PC-3 (cell line): ENCODE measurements at places on chromosomes 3 and 15. TPM values are rescaled to one million over a fixed set of nuclear protein-coding genes. Genes with fewer than 3 reads are reported as not detected.

DNA sequence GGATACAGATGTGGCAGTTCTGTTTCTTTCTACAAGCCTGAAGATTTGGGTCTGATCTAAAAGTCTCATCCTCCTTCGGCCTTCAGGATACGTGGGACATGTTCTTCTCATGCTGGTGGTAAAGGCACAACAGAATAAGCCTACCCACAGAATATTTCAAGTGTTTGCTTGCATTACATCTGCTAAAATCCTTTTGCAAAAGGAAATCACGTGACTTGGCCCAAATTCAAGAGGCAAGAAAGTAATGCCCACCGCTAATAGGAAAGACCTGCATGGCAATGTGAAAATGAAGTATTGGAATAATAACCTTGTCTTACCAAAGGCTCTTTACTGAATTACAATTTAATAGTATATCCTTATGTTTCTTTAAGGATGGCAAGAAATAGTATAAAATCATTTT lies 439.9 kb upstream of the TGFBR2 start:
- DNase-seq, result no peak

DNA sequence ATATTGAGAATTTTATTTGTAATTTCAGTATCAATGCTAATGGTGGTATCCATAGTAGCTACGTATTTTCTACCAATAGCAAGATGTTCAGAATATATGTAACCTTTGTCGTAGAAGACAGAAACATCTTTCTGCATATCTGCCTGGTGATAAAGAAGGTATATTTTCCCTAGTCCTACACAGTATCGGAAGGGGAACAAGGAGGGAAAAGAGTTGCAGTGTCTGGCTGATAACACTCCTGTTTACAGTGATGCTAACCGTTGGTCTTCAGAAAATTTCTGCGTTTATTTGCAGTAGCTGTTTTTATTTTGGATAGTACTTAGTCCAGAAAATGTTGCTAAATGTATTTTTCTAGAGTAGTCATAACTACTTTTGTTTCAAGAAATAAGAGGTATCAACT lies 25.2 kb downstream of the TSC22D2 start:
- no peak for DNase-seq

GRCh38 chr3:194875581-194876402 lies 190.1 kb downstream of the FAM43A start:
- DNase-seq, result no peak

DNA sequence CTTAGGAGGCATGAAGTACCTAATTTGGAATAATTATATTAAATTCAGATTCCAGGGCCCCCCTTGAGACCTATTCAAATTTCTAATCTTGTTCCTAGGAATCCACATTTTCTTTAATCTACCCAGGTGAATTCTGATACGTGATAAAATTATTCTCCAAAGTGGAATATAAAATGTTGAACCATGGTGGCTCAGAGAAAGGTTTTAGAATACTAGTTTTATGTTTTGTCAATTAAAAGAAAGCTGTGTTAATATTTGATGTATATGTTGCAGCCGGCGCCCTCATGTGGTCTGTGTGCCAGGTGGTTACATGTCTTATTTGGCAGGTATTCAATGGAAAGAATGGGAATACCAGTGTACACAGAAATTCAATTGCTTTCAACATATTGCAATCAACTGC lies 321.8 kb downstream of the FEZF2 start:
- DNase-seq, result no peak

DNA sequence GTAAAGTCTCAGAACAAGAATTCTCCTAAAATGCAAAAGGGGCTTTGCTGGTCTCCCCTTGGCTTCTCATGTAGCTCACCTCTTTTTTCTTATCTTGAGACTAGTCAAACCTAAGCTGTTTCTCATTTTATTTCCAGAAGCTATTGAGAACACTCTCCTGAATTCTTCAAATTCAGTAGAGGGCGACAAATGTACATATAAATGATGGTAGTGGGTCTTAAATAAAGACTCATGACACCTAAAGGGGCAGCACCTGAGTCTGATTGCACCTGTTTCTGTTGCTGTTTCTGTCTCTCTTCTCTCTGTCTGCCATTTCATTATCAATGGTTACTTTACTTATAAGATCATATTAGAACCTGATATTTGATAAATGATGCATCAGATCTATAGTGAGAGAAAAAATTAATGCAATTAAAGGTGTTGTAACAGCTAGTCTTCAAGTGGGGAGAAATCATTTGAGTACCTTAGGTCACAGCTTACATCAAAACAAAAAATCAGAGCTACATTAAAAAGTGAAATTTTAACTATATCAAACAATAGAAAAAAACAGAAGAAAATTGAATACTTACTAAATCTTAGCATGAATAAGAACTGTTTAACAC lies 7.0 kb downstream of the ADIPOQ start:
- DNase-seq, result peak; percentile 71

DNA sequence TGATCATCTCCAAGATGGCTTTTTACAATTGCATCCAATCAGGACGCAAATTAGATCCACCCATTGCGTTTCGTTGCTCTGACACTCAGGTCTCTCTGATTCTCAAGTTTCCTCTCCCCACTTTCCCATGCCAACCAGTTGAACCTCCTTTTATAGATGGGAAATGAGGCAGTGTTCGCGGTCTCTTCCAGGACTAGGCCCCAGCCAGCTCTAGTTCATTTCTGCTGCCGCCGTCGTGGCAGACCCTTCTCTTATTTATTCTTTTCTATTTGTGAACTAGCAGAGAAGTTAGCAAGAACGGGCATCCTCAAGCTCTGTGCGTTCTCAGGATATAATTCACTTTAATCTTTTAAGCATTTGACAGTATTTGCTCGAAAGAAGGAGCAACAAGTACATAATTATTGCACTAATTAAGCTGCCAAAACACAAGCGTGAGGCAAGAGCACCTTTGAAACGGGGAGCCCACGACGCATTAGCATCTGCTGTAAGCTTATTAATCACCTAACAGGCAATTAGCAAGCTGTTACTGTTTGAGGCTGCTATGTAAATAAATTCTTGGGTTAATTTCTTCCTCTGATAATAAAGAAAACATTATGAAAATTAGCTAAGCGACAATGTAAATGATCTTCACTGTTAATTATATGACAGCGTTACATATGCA lies 246.4 kb upstream of the TLE3 start:
- no peak for DNase-seq

DNA sequence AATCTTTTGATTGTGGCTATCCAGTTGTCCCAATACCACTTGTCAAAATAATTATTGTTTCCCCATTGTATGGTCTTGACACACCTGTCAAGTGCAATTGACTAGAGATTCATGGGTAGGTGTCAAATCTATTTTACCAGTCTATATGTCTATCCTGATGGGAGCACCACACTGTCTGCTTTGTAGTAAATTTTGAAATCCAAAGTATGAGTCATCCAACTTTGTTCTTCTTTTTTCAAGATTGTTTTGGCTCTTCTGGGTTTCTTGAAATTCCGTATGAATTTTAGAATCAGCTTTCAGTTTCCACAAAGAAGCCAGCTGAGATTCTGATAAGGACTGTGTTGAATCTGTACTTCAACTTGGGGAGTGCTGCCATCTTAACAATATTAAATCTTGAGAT lies 71.9 kb downstream of the CSNK1G1 start:
- DNase-seq, result no peak

Gene MUSTN1
- 0.66 and 0.69 TPM in 2 replicates for total RNA-seq

- peak; percentile 64 for DNase-seq
These were observed 38.8 kb downstream of the CBLB start for GRCh38 chr3:105829871-105830622.

Gene ARID3B
- total RNA-seq, result 17.4 and 19.0 TPM in 2 replicates

Gene FAM174B
- 9.6 and 14.2 TPM in 2 replicates for total RNA-seq

Gene CP
- total RNA-seq, result 0.04 TPM in 1 of 2 replicates, not detected in the other

DNA sequence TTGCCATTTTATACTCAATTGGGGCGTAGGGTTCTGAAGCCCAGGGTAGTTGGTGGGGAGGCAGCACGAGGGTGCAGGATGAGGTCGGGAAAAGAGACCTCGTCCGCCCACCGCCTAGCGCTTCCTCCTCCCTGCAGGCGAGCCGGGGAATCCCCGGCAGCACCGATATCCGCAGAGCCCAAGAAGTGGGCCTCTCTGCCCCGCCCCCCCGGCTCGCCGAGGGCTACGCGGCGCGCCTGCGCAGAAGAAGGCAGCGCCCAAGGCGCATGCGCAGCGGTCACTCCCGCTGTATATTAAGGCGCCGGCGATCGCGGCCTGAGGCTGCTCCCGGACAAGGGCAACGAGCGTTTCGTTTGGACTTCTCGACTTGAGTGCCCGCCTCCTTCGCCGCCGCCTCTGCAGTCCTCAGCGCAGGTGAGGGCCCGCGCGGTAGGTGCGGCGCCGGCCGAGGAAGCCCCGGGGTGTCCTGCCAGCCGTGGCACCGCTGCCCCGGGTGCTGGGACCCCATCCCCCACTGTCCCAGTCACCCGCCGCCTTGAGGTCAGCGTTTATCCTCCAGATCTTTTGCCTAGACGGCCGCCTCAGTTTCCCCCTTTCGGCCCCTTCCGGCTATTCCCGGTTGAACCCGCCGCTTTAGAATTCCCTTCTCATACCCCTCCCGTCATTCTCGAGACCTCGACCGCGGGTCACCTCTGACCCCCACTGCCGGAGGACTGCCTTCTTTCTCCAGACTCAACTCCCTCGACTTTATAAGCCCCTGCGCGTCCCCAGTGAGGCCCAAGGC lies at the start of gene ALAS1:
ALAS1 (plus strand) TSS at position 319 of the 784 bp plus-strand sequence. CDS start 1,082 bp downstream, outside the sequence.
- DNase-seq, result peak; percentile 96

Gene TBL1XR1
- 77.6 and 109 TPM in 2 replicates for total RNA-seq

Gene IL17RE
- total RNA-seq, result 4.0 and 4.7 TPM in 2 replicates

- no peak for DNase-seq
These were observed 363 bp downstream of the EMC3 start for GRCh38 chr3:9986230-9986725.

Gene TRH
- total RNA-seq, result not detected in 2 replicates

DNA sequence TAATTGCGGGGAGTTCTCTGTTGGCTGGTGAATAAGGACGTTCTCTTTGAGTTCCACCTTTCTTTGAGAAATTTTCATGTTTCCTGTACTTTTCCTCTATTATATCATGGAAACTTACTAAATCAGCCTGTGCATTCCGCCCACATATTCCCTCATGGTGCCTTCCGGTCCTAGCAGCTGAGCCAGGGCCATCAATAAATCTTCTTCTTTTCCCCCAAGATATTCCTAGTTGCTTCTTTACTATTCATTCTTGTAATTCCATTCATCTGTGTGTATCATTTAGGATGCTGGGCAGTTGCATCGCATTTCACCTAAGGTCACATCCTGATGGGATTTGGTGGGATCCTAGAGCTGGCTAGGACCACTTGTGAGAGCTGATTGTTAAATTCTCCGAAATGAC lies 139.2 kb downstream of the RBMS3 start:
- DNase-seq, result no peak

GRCh38 chr15:65147902-65148301 lies 14.3 kb upstream of the PDCD7 start:
- DNase-seq, result no peak

DNA sequence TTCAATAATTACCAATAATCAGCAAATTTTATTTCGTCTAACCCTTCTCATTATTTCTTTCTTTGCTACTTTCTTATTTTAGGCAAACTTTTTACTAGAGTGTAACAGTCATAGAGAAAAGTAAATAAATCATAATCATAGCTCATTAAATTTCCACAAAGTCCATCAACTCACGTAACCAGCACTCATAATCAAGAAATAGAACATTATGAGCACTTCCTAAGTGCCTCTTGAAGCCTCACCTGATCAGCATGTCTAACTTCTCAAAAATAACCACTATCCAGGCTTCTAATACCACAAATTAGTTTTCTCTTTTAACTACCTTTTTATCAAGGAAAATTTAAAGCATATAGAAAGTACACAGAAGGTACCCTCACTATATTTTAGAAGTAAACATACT lies 38.4 kb upstream of the SLC12A8 start:
- no peak for DNase-seq

DNA sequence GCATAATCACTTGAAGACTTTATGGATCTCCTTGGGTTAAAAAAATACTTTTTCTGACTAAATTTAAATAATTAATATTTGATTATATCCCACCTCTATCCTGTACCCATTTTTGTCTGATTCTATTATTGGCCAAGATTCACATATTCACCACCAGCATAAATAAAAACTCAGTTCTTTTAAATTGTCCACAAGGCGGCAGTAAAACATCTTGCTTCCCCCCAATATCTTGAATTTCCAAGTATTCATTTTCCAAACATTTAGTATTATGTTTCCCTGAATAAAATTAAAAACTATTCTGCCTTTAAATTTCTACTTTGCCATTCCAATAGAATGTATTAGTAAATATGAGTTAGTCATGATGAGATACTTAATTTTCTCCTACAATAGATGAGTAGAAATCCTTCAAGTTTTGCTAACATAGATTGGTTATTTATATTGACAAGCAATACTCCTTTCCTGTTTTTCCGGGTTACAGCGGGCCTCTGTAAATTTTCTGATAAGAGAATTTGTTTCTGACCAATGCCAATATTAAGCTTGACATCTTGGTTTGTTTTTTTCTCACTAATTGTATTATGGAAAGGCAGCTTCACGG lies 218.7 kb upstream of the MDFIC2 start:
- peak; percentile 26 for DNase-seq

- no peak for DNase-seq
These were observed at the start of gene SV2B for GRCh38 chr15:91099995-91100813. Gene SV2B (plus strand): TSS chr15:91100257. CDS start chr15:91226264, 126,007 bp downstream.

- DNase-seq, result peak; percentile 90
These were observed 45.5 kb downstream of the FILIP1L start for GRCh38 chr3:100068826-100069225.

GRCh38 chr3:97187771-97188170 lies 373.4 kb downstream of the EPHA6 start:
- no peak for DNase-seq

GRCh38 chr3:6216135-6217026 lies 644.5 kb upstream of the GRM7 start:
- DNase-seq, result no peak

- DNase-seq, result peak; percentile 73
These were observed 134.1 kb upstream of the MNS1 start for GRCh38 chr15:56598991-56599390.

DNA sequence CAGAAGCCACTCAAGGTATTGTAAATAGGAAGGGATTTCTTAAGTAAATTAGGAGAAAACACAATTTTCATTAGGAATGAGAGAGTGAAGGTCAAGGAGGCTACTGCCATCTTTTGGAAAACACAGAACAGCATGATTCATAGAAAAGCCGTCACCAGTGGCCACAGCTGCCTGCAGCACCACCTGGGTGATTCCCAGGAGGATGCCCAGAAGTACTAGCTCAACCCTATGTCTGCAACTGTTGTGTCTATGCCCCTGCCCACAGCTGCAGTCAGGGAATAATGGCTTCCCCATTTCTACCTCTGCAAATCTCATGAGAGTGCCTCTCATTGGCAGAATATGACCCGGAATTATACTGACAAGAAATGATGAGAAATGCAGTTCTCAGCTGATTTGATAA lies 300.0 kb downstream of the IGSF11 start:
- no peak for DNase-seq

Gene CD86
- 0.07 TPM in 1 of 2 replicates, not detected in the other for total RNA-seq

Gene TNNC1
- 1.9 and 4.9 TPM in 2 replicates for total RNA-seq

GRCh38 chr15:27361438-27361837 lies 390.5 kb downstream of the GABRG3 start:
- DNase-seq, result no peak

Gene GOLGA8J
- not detected in 2 replicates for total RNA-seq

DNA sequence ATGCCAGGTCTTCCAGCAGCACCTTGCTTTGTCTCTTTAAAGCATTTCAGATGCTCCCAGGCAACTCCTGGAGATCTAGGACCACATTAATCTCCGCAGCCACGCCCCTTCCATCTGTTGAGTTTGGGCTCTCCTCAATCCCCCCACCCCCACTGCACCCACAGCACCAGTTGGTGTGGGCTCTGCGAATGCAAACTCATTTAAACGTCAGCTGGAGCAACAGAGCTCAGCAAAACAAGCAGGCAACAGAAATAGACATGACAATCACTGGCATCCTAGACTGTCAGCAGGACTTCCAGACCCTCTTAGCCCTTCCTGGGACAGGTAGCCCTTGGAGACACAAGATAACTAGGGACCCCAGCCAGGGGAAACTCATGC lies 106.9 kb downstream of the LSM3 start:
- no peak for DNase-seq
